Stimulated activated CD4-positive, alpha-beta T cell treated with anti-CD3 and anti-CD28 coated beads, Interleukin-1b, Interleukin-23, amount 100 ng/mL, for 1 hour (primary cell): ENCODE measurements at places on chromosomes 3 and 15.

DNA sequence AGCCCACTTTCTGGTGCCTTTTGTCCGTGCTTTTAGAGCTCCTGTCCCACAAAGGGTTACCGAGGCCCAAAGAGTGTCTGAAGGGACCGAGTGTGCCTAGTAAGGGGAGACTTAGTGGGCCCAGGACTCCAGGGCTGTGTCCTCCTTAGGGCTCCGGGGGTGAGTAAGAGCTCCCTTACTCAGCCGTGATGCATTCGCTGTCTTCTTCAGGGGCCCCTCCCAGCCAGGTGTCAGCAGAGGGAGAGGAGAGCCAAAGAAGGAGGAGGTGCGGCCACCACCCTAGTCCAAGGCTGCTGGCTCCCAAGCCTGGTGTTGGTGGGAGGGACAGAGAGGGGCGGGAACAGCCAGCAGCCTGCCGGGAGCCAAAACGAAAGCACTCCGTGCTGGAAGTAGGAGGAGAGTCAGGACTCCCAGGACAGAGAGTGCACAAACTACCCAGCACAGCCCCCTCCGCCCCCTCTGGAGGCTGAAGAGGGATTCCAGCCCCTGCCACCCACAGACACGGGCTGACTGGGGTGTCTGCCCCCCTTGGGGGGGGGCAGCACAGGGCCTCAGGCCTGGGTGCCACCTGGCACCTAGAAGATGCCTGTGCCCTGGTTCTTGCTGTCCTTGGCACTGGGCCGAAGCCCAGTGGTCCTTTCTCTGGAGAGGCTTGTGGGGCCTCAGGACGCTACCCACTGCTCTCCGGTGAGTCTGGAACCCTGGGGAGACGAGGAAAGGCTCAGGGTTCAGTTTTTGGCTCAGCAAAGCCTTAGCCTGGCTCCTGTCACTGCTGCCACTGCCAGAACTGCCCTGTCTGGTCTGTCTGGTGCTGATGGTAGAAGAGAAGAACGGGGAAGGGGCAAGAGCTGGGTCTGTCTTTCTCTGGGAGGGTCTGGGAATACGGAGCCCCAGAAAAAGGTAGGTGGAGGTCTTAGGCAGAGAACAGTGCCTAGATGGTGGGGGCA lies at the start of gene IL17RC:
Gene IL17RC (plus strand): TSS at position 365 of the 947 bp plus-strand sequence. CDS start 218 bp downstream, at position 583.
- no peak for DNase-seq

GRCh38 chr15:96325541-96326327 lies 4.8 kb upstream of the NR2F2 start:
- DNase-seq, result no peak

DNA sequence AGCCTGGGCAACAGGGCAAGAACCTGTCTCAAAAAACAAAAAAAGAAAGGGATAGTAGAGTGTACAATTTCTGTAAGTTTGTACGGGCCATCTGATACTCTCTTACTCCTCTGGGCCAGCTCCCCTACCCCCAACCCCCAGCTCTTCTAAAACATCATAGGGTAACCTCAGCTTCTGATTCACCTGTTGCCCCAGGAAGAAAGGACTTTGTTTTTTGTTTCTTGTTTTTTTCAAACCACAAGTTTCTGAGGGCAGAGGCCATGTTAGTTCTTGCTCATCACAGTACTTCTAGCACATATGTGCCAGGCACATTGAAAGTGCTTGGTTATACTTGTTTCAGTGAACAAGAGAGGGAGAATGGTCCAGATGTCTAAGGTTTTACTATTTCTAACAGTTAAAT lies 20.2 kb downstream of the ATOSA start:
- no peak for DNase-seq

DNA sequence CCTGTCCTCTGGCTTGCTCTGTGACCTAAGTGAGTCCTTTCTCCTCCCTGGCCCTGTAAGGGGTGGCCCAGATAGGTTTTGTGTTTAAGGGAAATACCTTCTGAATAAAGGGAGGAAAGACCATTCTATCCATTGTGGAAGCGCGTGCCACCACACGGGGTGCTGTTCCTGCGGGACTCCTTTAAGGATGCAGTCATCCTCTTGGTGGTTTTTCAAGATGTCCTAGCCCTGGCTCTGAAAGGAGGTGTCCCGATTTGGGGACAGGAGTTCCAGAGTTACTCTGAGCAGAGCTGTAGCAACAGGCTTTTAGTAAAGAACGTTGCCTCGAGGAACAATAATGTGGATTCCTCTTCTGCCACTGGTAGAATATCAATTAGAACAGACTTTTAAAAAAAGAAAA lies 9.6 kb downstream of the SLC6A6 start:
- no peak for DNase-seq

GRCh38 chr3:102114264-102114979 lies 265.1 kb downstream of the NFKBIZ start:
- no peak for DNase-seq

DNA sequence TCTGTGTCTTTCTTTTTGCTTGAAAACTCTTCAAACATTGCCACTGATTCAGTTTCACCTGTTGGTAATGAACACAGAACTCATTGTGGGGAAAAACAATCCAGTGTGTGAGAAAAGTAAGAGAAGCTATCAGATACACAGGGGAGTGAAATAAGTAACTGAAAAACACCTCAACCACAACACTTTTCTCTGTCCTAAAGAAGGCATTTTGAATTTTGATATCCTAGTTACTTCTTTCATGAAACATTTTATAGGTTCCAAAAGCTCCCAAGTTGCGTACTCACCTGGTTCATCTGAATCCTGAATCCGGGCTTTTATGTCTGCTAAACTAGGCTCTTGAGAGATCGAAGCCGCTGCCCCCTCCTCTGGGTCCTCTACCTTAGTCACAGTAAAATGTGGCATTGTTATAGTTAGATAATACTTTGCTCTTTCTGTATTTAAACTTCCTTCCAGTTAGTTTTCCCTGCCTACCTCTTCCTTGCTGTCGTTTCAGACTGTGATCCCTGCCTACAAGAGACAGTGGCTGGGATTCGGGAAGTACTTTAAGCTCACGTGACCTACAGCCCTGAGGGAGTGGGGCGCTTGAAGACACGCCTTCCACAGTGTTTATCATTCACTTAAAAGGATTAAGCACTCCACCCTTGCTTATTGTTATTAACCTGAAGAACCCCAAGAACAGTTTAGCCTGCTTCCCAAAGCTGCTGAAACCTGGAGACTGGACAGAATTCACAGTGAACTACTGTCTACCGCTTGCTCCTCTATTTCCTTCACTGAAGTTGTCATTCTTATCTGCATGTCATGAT lies 19.1 kb downstream of the SLC12A6 start:
- no peak for DNase-seq

DNA sequence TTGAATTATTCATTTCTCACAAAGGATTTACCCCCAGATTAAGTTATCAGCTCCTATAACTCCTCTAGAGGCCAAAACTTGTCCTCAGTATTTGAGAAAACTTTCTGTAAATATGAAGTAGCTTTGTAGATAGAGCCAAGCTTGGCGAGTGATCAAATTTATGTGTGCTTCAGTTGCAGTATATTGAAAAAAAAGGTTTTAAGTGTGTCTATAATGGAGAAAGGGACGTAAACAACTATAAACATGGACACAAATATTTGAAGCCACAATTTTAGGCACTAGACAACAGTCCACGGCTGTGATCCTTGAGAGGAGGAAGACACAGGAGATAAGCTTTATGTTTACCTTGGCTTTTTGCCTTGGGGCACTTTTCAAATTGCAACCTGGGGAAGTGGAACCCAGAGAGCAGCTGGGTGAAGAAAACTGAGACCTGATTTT lies 118.7 kb downstream of the THRB start:
- no peak for DNase-seq

- no peak for DNase-seq
Observed at GRCh38 chr3:110261141-110261540, 810.5 kb upstream of the NECTIN3 start.

DNA sequence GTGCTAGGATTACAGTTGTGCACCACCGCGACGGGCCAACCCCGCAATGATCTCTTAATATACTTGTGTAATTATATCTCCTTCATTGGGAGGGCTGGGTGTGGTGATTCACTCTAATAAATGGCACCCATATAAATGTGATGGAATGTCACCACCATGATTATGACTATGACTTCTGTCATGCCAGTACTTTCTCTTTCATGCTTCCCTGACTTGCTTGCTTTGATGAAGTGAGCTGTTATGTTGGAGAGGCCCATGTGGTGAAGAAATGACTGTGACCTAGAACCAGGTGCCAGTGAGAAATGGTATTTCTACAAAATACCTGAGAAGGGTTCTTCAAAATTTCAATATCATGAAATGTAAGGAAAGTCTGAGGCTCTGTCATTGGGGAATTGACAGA lies 24.4 kb upstream of the TP63 start:
- DNase-seq, result no peak

GRCh38 chr3:39232859-39233258 lies 40.5 kb upstream of the XIRP1 start:
- no peak for DNase-seq

DNA sequence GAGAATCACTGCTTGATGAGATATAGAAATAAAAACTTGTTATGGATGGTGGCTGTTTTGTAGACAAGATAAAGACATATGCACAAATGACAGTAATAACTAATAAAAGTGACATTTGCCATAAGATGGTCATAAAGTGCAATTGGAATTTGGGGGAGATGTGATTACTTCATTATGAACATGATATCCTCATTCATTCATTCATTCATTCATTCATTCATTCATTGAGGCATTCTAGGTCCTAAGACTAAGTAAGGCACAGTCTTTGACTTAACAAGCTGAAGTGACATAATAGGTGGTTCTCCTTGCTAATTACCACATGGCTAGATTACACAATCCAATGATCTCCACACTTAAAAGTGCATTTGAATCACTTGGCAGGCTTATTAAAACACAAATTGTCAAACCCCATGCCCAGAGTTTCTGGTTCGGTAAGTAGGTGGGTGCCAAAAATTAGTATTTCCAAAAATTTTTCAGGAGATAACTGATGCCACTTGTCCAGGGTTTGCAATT lies 18.9 kb downstream of the RAP2B start:
- DNase-seq, result no peak

- DNase-seq, result no peak
Observed at GRCh38 chr3:133644768-133645167, 17.0 kb downstream of the TOPBP1 start.

- DNase-seq, result no peak
Observed at GRCh38 chr3:33386631-33387030, 53.6 kb downstream of the UBP1 start.

DNA sequence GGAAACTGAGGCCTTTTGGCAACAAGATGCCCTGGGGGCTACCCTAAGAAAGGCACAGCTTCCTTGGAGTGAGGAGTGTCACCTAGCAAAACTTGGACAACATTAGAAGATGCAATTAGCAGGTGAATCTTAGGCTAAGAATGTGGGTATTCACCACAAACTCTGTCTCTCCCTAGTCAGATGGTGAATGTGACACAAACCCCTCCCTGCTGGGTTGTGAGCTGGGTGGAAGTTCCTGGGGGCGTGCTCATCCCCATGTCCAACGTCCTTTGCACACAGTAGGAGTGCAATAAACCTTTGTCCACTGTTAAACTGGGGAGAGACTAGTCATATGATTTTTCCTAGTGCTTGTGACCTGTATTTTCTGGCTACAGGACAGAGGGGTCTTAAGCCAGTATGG lies 67.1 kb upstream of the SH3GL3 start:
- DNase-seq, result no peak

GRCh38 chr3:45035441-45036301 lies 9.6 kb downstream of the CLEC3B start:
- no peak for DNase-seq

DNA sequence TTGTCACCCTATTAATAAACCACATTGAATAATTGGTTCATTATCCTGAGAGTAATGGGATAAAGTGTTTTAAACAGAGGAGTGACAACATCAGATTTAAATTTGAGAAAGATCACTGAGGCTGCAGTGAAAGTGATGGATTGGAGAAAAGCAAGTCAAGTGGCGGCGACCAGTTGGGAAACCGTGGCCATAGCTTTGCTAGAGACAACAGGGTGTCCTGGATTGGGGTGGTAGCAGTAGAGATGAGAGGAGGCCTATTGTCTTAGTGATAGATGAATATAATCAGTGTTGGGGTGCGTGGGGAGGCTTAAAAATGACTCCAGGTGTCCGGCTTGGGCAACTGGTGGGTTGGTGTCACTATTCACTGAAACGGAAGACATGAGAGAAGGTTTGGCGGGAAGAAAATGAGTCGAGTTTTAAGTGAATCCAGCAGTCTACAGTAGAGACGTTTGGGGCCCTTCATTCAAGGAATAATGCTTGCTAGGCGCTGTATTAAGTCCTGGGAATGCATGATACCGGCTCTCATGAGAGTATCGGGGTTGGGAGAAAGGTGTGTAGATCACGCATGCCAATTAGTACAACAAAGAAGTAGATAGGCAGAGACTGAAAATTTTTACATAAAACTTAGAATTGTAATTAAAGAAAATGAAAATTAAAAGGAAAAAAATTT lies 819 bp downstream of the NEK4 start:
- DNase-seq, result no peak
